ENCODE measurements at places on chromosomes 13 and 19.

DNA sequence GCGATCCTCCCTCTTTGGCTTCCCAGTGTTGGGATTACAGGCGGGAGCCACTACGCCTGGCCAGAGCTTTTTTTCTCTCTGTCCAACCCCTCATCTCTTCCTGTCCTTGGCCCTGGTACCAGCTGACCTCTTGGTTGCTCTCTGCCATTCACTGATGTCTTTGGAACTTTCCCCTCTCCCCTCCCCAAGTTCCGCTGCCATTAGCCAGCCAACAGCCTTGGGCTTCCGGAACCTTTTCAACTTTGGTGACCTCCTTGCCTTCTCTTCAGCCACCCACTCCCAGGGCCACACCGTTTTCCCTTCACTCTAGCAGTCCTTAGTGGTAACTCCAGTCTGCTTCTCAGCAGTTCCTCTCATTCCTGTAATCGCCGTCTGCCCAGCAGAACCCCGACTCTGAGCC lies 4.3 kb downstream of the WTIP start:
- DNase-seq: no peak

GRCh38 chr13:30997697-30998096 lies 65.2 kb downstream of the TEX26 start:
- DNase-seq: no peak

DNA sequence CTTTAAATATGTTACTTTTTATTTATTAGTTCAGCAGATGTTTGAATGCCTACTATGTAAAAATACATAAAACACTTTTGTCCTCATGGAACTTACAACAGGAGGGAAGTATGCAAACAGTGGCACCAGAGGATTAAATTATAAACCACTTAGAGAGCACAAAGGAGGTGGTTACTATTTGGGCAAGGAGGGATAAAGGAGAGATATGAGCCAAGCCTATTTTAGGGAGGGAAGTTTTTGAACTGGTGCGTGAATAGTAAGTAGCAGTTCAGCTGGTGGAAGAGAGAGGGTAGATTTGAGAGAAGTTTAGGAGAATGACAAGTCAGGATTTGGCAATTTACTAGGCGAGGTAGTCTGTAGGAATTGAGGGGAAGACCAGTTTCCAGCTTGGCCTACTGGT lies 8.6 kb downstream of the AKAP11 start:
- no peak for DNase-seq

DNA sequence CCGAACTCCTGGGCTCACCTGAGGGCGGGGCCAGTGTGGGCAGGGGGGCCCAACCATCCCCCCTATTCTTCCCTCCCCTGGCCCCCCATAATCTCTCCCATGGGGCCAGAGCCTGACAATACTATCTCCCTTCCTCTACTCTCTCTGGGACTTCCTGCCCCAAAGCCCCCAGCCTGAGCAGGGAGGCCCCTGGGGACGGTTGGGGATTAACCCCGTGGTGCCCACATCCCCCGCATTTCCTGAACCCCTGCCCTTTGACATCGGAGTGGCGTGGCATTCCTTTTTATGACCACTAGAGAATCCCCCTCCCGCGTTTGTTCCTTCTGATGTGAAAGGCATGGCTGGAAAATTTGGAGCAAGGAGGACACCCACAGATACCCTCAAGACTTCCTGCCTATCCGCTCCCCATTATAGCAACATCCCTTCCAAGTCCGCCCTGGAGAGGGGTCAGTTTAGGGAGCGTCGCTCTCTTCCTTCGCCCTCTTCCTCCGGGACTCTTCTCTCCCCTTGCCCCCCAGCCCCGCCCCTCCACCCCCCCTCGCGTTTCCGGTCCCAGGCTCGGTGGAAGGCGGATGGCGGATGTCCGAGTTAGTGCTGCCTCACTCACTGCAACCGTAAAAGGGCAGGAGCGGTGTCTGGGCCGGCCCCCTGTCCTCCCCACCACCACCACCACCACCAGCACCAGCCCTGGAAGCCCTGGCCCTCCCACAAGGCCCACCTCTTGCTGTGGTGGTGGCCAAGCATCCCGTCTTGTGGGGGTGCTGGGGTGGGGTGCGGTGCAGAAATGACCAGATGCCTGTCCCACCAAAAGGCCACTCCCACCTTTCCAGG lies 1.8 kb downstream of the VASP start:
- no peak for DNase-seq

GRCh38 chr13:51818781-51819511 lies 15.0 kb upstream of the DHRS12 start:
- DNase-seq: no peak

GRCh38 chr13:74922963-74923362 lies 559.0 kb downstream of the TBC1D4 start:
- DNase-seq: no peak

DNA sequence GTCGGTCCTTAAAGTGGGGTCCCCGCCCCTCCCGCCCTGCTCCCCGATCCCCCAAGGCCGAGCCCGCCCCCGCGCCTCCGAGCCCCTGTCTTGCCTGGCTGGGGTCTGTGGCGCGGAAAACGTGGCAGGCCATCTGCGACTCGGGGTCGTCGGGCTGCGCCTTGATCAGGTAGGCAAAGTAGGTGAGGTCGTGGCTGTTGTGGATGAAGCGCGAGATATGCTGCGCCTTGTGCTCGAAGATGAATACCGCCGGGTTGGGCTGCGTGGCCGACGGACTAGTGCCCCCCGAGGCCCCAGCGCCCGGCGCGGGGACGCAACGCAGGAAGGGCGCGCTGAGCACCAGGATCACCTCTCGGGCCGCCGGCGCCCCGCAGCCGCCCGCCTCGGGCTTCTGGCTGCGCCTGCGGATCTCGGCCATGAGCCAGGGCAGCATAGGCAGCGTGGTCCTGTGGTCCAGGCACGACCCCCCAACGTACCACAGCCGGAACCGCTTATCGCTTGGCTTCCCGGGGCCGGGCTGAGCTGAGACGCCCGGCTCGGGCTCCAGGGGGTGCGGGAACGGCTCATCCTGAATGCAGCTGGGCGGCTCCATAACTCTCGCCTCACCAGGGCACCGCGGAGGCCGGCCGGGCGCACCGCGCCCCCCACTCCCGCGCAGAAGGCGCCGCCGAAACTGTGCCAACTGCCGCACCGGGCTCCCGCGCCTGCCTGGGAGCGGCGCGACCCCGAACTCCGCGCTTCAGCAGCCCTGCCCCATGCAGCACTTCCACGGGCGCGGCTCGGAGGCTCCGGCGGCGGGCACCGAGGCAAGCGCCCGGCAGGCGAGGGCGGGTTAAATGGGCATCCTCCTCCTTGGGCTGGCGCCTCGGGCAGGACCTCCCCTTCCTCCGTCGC lies 546 bp downstream of the TBC1D4 start:
- DNase-seq: no peak

DNA sequence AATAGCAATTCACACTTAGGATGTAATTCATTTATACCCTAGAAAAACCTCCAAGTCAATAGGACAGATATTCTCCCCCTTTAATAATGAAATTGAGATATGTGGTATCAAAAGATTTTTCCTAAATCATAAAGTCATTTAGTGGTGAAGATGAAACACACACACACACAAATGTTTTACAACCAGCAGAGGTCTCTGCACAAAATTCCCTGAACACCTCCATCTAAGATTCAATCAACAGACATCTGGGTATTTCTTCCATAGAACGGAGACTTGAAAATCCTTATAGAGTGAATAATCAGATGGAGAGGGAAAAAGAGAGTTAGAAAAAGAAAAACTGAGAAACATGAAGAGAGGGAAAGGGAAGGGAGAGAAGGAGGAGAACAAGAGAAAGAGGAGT lies 52.8 kb downstream of the MYCBP2 start:
- DNase-seq: no peak

GRCh38 chr13:80168089-80168850 lies 172.7 kb downstream of the SPRY2 start:
- DNase-seq: peak; percentile 16

GRCh38 chr19:45822716-45823115 lies 7.6 kb upstream of the RSPH6A start:
- DNase-seq: no peak

DNA sequence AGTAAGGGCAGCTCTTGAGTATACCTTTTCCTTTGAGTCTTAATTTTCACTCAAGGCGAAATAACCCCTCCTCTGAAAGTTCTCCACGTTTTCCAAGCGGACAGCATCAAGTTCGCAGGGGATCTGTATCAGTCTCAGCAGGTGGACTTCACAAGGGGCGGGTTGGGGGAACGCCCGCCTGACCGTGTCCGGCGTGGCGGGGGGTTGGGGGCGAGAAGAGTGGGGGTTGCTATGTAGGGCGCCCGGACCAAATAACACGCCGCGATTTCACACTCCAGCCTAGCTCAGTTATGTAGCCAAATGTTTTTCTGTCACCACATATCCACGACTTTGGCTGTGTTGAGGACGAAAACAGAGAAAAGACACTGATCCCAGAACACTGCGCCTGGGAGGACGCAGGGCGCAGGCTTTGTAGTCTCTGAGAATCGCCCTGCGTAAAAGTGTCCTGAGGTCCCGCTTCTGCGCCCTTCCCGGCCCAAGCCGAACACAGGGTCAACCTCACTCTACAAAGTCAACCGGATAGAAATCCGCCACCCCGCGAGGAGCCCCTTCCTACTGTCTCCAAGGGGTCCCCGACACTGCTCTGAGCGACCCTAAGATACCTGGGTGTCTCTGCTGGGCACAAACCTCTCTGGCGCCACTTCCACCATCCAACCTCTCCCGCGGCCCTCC lies 524 bp downstream of the RUBCNL start:
- no peak for DNase-seq

DNA sequence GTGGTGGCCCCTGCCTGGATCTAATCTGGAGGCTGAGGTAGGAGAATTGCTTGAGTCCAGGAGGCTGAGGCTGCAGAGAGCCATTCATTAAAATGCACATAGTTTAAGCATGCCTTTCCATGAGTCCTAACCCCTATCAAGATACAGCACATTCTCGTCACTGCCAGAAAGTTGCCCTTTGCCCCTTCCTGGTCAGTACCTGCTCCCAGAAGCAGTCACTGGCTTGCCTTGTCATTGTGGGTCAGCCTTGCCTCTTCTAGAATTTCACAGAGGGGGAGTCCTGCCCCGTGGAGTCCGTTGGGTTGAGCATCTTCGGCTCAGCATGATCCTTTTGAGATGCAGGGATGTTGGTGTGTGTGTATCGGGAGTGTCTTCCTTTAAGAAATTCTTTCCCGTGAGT lies 10.8 kb downstream of the BICRA start:
- DNase-seq: no peak

GRCh38 chr13:98172590-98173422 lies 4.3 kb downstream of the RNF113B start:
- no peak for DNase-seq

- DNase-seq: no peak
These were observed 60.8 kb downstream of the ALOX5AP start for GRCh38 chr13:30796132-30796572.

GRCh38 chr13:46866150-46866549 lies 30.7 kb downstream of the HTR2A start:
- no peak for DNase-seq

GRCh38 chr19:50314724-50315708 lies 14.2 kb downstream of the KCNC3 start:
- DNase-seq: no peak

GRCh38 chr19:18291590-18292461 lies 10.4 kb upstream of the JUND start:
- no peak for DNase-seq

DNA sequence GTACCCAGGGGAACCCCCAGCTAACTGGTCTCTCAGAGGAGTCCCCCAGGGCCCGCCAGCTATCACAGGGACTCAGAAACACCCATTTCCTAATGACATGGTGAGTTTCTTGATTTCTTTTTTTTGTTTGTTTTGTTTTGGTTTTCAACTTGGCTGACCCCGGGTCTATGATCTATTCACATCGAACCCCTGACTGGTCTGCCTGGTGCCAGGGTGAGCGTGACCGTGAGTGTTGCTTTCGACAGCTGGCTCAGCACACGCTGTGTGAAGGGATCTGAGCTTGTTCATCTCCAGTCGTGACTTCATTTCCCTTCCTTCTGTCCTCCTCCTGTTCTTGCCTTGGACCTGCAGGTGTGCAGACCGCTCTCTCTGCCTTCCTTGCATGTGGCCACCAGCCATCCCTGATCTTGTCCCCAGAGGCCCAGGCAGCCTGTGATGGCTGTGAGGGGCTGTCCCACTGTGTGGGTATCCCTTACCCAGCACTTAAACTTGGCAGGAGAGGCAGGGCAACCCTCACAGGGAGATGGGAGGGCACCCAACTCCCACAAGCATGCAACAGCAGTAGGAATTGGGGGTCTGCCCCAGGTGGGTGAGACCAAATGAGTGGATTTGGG lies 26.2 kb downstream of the TMEM161A start:
- DNase-seq: no peak

DNA sequence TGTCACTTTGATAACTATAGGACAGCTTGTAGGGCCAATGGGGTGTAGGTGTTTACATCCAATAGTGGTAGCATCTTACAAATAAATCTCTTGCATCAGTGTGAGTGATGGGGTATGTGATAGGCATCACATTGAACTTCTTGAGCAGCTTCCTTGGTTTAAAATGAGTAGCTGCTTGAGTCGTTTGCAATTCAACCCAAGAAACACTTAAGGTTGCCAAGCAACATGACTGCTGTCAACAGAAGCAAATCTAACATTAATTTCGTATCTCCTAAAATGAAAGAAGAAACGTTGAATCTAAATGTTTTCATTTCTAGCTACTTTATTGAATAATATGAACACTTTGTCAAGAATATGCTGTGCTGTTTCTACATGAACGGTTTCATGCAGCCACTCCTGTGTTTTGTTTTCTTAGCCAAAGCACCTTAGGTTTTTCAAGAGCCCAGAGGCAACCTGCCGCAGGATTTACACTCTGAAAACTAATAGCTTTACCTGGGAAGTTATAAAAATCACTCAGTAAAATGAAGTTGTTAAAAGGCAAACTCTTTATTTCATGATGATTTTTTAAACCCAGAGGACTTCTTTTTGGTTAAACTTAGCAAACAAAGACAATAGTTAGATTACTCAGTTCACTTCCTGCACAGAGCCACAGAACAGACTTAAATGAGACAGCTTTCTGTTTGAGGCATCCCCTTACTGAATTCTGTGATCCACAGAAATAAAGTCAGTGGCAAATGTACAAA lies 305.2 kb downstream of the MTUS2 start:
- DNase-seq: no peak

- DNase-seq: no peak
These were observed 371.4 kb upstream of the SLC10A2 start for GRCh38 chr13:103437651-103438050.

GRCh38 chr19:30648866-30649862 lies 277.0 kb downstream of the ZNF536 start:
- no peak for DNase-seq

DNA sequence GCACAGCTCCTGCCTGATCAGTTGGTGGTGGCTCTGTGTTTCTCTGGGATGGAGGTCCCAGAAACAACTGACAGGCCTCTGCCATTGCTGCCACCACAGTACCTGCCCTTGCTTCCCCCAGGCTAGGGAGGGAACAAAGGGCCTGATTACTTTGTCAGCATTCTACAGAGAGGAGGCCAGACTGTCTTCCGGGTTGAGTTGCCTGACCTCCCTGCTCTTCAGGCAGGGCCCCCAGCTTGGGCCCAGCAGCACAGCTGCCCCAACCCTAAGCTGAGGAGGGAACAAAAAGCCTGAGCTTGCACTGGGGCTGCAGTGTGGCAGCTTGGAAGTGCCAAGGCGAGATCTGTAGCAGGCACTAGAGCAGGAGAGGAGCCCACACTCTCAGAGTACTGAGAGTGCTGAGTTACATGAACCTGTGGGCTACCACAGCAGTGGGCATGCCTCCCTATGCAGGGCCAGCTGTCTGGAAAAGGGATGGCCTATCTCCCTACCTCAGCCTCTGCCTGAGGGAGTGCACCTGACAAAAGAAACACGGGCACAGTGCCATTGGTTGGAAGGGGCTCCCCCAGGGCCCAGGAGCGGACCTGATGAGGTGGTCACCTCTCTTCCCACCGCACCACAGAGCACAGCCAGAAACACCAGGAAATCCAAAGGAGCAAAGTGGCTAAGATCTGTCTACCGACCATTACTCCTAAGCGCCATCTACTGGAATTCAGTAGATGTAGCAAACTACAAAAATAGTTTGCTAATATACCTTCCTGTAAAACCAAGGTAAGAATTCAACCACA lies 24.4 kb downstream of the SLC25A15 start:
- DNase-seq: no peak

Data from fibroblast of skin of left biceps (primary cell).